ENCODE measurements at places on chromosomes 2 and 18.

GRCh38 chr18:58302811-58303210 is 258.8 kb downstream of the NEDD4L start:
- DNase-seq = no peak

- no peak for DNase-seq
Measured at GRCh38 chr2:95525294-95526035, 40.9 kb upstream of the TRIM43B start.

DNA sequence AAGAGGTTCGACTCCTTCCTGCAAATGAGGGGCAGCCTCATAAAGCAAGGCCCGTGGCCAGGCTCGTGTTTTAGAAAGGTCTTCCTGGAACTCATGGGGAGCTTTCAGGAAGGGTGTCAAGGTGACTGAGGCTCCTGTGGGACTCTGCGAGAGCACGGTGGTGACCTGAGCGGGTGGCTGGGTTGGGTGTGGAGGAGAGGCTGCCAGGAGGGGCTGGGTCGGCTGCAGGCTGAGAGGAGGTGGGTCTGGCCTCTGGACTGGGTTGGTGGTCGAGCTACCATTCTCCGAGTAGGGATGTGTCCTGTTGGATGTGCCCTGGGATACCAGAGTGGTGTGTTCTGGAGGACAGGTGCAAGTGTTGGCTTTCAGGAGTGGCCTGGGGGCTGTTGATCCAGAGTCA is 86.4 kb downstream of the DGKD start:
- DNase-seq = no peak

- DNase-seq = no peak
Measured at GRCh38 chr2:238495422-238495821, 68.7 kb downstream of the ASB1 start.

- no peak for DNase-seq
Measured at GRCh38 chr2:150133623-150134022, 353.8 kb downstream of the RND3 start.

DNA sequence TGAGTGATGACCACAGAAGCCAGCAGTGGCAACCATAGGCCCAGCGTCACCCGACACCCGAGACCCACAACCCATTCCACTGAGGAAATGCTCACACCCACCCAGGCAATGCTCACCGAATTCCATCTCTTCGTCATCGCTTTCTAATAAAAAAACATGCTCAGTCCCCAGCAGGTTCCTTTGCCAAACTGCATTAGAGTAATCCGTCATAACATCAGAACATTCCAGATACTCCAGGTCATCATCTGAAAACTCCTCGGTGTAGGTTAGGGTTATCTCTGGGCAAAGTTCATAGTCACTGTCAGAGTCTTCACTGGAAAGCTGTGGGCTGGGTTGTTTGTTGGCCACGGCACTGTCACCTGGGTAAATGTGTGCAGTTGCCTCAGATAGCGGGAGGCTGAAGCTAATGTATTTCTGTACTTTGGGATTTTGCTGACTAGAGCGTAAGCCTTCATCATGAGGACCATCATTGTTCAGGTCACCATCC is 49.3 kb downstream of the ALPK2 start:
- no peak for DNase-seq

DNA sequence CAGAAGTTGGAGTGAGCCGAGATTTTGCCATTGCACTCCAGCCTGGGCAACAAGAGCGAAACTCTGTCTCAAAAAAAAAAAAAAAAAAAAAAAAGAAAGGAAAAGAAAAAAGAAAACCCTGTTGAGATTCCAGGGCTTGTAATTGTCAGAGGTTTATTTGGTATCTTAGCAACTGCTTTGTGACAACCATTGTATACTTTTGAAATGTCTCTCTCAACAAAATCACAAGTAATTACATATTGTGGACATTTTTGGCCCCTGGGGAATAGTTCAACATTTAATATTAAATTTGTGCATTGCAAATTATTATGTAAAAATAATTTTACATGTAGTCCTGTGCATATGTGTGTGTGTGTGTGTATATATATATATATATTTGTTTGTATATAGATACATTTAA is 270.8 kb downstream of the GALNT13 start:
- no peak for DNase-seq

- DNase-seq = no peak
Measured at GRCh38 chr2:16330982-16331381, 334.7 kb downstream of the CYRIA start.

- DNase-seq = no peak
Measured at GRCh38 chr2:16728351-16729136, 62.9 kb upstream of the CYRIA start.

DNA sequence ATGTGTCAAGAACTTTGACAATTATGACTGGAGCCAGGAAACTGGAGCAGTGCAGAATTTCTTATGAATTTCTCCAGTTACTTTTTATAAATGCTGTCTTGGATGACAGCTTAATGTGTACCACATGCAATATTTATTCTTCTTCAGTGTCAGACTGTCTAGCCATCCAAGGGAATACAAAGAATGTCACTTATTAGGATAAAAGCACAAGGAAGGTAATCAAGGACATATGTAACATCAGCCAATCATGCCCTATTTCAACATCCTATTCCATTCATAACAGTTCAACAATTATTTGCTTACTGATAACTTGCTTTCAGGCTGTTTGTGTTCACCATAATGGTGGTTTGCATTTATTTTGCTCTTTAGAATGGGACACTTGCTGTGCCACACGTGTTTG is 139.8 kb downstream of the OLA1 start:
- DNase-seq = no peak

GRCh38 chr2:154452906-154453493 is 245.5 kb upstream of the KCNJ3 start:
- DNase-seq = no peak

GRCh38 chr2:109448946-109449788 is 164.6 kb downstream of the SEPTIN10 start:
- DNase-seq = no peak

DNA sequence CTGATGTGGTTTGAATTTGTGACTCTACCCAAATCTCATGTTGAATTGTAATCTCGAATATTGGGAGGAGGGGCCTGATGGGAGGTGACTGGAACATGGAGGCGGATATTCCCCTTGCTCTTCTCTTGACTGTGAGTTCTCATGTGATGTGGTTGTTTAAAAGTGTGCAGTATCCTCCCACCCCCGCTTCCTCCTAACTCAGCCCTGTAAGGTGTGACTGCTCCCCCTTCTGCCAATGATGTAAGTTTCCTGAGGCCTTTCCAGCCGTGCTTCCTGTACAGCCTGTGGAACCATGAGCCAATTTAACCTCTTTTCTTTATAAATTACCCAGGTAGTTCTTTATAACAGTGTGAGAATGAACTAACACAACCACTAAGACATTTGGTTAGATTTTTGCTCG is 458.4 kb downstream of the THSD7B start:
- DNase-seq = no peak

GRCh38 chr2:66519264-66519843 is 84.4 kb downstream of the MEIS1 start:
- no peak for DNase-seq

- no peak for DNase-seq
Measured at GRCh38 chr2:197235711-197236110, 74.9 kb downstream of the ANKRD44 start.

DNA sequence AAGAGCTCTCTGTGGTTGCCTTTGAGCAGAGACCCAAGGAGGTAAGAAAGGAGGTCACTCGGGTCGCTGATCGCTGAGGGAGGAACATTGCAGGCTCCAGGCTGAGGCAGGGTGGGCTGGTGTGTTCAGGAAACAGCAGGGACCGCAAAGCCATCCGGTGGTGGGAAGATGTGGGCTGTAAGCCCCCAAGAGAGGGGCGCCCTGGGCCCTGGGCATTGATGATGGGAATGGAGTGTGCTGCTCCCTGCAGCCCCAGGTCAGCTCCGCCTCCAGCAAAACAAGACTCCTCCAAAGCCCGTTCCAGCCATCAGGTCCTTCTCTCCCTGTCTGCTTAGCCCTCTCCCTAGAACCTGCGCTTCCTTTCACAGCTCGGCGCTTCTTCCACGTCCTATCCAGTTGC is 229.7 kb downstream of the KLHL29 start:
- no peak for DNase-seq

- DNase-seq = no peak
Measured at GRCh38 chr2:127576433-127577207, 41.1 kb downstream of the MYO7B start.

- DNase-seq = no peak
Measured at GRCh38 chr2:226354434-226354833, 445.2 kb downstream of the IRS1 start.

DNA sequence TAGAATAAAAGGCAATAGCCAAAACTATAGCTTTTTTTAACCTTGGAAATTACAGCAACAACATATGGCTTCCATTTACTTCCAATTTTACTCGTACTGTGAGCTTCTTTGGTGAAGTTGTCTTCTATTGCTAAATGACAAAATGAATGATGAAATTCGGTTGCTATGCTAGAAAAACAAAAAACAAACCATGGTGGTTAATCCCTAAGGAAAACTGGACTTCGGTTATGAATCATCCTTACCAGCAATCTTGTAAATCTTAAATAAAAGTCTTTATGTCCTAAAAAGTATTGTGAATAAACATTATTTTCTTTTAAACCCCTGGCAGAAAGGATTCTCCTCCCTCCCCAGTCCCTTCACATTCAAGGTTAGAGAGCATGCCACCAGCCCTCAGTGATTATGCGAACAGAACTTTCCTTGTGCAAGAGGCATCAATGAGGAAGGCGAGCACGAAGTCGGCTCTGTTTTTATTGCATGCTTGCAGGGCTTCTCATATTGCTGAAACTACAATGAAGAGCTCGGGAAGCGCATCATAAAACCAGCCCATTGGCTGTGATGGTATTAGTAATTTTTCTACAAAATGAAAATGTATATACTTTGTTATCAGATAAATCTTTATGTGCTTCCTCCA is 62.9 kb downstream of the ZNF521 start:
- DNase-seq = no peak

DNA sequence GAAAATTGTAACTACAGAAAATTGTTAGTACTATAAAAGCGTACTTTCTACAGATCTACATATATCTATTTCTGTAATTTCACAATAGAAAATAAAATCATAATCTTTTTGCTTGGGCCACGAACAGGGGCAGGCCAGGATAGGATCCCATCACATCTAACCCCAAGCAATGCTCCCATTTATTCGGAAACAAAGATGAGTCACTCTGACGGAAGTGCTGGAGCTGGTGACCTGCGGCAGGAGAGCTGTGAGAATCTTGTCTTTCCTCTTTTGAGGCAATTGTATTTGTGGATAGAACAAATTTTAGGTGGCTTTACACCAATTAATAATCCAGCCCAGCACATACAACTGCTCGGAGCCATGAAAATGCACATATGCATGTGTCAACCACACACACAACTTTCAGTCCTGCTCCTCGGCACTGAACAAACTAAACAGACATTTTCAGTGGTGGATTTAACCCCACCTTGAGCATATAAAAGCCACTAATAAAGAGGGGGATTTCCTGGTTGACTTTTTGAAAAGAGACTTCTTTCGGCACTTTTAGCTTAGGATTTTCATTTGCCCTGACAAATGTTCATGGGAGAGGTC is 22.3 kb upstream of the INSIG2 start:
- no peak for DNase-seq

DNA sequence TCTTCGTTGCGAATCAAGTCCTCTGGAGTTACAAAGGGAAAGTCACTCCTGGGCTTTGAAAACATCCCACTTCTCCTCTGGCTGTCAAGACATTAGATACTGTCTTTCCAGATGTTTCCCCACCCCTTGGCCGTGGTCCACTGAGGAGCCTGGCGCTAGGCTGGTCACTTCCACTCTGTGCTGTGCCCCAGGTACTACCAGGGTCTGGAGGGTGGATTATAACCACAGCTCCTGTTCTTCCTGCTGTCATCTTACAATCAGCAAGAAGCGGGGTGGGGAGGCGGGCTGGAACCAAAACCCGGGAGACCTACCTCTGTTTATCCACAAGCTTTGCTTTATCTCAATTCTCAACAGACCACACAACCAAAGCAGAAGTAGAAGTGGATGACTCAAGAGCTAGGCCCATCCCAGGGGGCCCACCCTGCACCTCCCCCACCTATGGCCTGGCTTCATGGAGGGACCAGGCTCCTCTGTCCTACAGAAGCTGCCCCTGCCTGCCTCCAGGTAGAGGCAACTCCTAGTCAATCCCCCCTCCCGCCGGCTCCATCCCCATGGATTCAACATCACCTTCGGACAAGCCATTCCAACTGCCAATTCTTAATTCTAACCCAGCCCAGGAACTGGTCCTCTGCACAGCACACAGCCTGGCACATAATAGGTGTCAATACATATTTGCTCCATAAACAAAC is 17.8 kb downstream of the SMAD7 start:
- no peak for DNase-seq

DNA sequence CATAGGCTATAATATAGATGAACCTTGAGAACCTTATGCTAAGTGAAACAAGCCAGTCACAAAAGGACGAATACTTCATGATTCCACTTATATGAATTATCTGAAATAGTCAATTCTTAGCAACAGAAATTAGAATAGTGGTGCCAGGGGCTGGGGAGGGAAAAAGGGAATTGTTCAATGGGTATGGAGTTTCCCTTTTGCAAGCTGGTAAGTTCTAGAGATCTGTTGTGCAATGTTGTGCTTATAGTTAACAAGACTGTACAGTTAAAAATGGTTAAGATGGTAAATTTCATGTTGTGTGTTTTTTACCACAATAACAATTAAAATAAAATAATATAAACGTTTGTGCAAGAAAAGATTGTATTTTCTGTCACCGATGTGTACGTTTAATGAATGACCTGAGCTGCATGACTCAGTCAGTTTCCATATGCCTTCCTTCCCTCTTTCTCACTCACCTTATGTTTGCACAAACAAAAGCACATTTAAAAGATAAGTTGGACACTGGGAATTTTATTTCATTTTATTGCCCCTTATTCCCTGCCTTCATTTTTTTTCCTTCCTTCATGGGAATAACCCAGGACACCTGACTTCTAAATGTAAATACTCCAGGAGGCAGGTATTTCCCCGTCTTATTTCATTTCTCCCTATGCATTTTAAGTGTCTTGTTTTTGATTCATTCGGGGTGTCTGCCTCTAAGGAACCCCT is 143.7 kb upstream of the TTC39C start:
- no peak for DNase-seq

GRCh38 chr18:23504720-23505119 is 1.4 kb downstream of the RMC1 start:
- DNase-seq = no peak

DNA sequence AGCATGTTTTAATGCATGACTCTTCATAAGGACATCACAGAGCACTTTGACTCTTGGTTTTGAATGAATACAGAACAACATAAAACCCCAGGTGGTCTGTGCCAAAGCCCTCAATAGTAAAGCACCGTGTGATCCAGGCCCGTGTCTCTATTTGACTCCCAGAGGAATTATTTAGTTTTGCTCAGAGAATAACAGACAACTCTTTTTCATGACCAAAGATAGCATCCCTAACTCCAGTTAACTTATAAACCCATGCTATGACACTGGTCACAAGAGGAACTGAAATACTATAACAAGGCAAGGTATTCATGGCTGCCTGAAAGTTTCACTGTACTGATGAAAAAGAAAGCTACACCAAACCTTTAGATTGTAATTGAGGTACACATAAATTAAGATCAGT is 128.4 kb downstream of the IKZF2 start:
- no peak for DNase-seq

GRCh38 chr2:156343940-156344301 is 11.4 kb upstream of the NR4A2 start:
- no peak for DNase-seq
